ENCODE measurements at places on chromosomes 2 and 18. TPM values are rescaled to one million over a fixed set of nuclear protein-coding genes. Genes with fewer than 3 reads are reported as not detected.

MBP gene
- total RNA-seq: 25.5 TPM

AKAIN1 gene
- total RNA-seq: not detected

FEV gene
- total RNA-seq: not detected

SPHKAP gene
- not detected for total RNA-seq

DNA sequence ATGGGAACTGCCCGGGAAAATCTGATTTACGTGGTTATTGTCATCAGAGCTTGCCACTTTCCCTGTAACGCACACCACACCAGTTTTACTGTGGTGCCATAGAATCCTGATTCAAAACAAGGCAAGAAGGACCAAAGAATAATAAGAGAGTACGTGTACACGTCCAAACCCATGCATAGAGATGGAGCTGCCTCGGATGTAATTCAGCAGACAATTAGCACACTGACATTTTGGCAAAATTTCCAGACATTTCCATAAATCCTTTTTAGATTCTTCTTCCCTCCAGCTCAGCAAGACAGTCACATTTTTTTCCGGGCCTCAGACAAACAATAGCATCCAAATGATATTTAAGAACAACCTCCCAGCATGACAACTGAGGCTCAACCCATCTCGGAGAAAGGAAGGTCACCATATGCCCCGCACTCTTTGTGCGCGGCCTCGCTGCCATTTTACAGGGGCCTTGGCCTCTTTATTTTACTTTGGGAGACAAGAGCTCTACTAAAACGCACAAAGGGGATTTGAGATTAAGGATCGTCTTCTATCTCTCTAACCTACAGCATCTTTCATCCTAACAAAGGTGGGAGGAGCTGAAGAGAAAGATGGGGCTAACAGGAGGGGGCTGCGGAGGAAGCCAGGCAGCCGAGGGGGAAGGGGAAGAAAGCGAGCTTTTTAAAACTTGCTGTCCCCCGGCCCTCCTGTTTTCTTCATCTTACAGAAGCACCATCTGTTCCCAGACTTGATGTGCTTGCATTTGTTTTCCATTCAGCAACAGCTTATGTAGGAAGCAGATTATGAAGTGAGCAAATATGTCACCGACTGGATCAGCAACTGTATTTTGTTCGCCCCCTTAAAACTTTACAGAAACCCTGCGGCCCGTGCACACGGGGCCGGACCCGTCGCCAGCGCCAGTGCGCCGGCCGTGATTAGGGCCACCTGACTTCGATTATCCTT lies 61.0 kb downstream of the CDCA7 start:
- no peak for ATAC-seq

DNA sequence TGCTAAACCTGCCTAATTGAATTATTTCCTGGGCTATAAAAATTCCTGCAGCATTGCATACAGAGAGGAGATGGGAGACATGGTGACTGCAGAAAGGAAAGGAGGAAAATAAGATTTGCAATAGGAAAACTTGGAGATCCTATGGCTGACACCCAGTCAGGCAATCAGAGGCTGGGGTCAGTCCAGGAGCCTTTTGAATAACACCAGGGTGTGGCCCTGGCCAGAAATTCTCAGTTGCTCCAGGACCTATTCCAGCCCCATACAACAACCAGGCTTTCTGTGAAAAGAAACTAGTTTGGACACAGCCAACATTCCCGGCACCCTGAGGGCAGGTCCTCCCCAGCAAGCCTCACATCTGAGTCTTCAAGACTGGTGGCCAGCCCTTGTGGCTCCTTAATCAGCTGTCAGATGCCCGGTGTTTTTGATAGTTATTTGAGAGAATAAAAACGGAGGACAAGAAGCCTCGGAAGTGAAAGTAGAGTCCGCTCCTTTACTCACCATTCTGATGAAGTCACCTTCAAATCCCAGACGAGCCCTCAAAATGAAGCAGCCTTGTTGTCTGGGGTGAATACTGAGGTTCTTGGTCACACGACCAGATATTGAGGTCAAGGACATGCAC lies 31.1 kb upstream of the GMCL1 start:
- peak; percentile 31 for ATAC-seq

- no peak for ATAC-seq
Observed at GRCh38 chr2:100615471-100615870, 52.7 kb downstream of the PDCL3 start.

DNA sequence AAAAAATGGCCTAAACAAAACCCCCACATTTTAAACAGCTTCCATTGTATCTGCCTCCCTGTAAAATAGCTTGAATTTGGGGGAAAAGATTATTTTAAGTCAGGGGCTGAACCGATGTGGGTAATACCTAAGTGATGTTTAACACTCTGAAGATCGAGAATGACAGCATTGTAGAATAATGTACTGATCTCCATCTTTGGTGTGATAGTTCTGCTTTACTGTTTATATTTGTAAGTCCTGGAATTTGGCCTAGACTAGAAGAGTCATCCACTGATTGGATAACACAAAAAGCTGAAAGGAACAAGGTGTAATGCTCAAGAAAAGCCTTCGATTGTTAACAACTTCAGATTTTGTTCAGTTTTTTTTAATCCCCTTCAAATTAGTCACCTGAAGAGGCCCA lies 53.8 kb upstream of the CCDC68 start:
- no peak for ATAC-seq

- no peak for ATAC-seq
Observed at GRCh38 chr2:113707106-113707505, 49.3 kb downstream of the SLC35F5 start.

DNA sequence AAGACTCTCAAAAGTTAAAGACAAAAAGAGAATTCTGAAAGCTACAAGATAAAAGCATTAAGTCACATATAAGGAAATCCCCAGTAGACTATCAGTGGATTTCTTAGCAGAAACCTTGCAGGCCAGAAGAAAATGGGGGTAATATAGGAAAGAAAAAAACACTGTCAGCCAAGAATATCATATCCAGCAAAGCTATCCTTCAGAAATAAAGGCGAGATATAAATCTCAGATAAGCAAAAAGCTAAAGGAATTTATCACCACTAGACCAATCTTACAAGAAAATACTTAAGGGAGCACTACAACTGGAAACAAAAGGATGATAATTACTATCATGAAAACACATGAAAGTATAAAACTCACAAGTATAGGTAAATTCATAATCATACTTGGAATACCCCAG lies 63.1 kb downstream of the USP40 start:
- no peak for ATAC-seq

DNA sequence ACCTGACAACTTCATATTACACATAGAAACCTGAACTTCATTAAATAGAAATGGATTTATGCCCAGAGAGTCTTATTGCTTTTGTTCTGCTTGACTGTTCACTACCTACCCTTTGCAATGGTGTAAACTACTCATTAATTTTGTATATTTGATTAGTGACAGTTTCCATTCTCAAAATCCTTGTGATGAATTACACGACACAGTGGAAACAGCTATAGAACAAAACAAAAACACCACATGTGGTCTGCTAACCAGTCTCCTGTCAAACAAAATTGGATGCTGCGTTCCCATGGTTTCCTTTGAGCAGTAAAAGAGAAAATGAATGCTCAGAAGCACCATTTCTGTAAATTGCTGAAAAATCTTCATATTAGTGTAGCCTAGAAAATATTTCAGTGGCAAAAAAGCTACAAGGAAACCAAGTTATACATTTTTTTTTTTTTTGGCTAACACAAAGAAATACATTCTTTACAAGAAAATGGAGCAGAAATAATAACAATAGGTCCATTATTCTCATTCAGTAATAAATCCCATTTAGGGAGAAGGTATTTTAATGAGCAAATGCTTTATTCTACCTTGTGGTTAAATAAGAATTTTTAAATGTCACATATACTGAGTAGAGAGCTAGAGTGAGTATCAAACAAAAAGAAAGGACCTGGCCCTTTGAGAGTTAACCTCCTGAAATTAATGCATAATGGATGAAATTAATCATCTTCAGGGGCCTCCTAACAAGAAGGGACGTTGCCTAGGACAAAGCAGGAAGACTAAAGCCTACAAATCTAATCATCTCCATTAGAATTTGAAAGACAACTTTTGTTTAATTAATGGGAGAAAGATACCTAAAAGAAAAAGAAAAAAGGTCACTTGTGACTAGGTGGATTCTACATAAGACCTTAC lies 355.1 kb upstream of the ZC3H15 start:
- ATAC-seq: no peak

- ATAC-seq: no peak
Observed at GRCh38 chr2:148944536-148944935, 69.5 kb downstream of the KIF5C start.

- no peak for ATAC-seq
Observed at GRCh38 chr2:137208431-137208891, 443.1 kb downstream of the THSD7B start.

Measured in esophagus mucosa (tissue), 1 donor.